ENCODE measurements at places on chromosomes 1 and 21.
A peak's percentile ranks its signal among the peaks of the same experiment; 100 is the strongest.

- H3K4me1 ChIP-seq = no peaks in the 10 kb centered on the region
- H3K27ac ChIP-seq = no peak overlapping the region
- H3K4me3 ChIP-seq = no peak overlapping the region
- no peaks in the 10 kb centered on the region for H3K36me3 ChIP-seq
Measured at GRCh38 chr1:172084876-172085275, 243.6 kb downstream of the DNM3 start.

- no peaks in the 10 kb centered on the region for H3K27me3 ChIP-seq
- no peaks in the 10 kb centered on the region for H3K4me1 ChIP-seq
- no peak overlapping the region for H3K4me3 ChIP-seq
- no peak for DNase-seq
Measured at GRCh38 chr1:90534663-90535295, 182.3 kb downstream of the BARHL2 start.

DNA sequence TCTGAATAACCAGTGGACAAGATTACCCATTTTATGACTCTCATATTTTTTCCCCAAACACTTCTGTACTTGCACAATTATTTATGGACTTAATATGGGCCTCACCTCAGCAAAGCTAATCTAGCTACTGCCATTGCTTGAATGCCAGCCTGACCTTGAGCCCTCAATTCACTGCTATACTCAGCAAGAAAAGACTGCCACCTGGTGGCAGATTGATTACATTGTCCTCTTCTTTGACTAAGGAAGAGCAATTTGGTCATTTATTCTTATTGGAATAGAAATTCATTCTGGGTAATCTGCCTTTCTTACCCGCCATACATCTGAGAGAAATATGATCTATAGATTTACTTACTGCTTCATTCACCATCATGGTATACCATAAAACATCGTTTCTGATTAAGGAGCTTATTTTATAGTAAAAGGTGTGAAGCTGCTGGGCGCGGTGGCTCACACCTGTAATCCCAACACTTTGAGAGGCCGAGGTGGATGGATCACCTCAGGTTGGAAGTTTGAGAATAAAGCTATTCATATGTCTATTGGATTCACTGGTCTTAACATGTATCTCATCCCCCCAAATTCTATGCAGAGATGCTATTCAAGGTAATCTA is 32.9 kb upstream of the DIPK1A start:
- peak; percentile 95 for DNase-seq
- H3K36me3 ChIP-seq = no peaks in the 10 kb centered on the region
- no peaks in the 10 kb centered on the region for H3K27me3 ChIP-seq

GRCh38 chr1:184541537-184542152 is 154.8 kb downstream of the C1orf21 start:
- H3K36me3 ChIP-seq = no peaks in the 10 kb centered on the region
- no peaks in the 10 kb centered on the region for H3K27me3 ChIP-seq
- no peak for DNase-seq
- no peak overlapping the region for H3K4me3 ChIP-seq
- H3K27ac ChIP-seq = no peak overlapping the region

DNA sequence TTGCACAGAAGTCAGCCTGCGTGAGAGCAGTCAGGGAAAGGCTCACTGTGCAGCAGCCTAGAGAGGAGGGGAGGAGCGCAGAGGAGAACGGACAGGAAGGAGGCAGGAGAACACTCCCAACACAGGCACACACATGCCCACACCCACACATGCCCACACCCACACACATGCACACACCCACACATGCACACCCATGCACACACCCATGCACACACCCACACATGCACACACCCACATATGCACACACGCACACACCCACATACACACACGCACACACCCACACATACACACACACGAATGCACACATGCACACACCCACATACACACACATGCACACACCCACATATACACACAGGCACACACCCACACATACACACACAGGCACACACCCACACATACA is 7.1 kb downstream of the SUMO3 start:
- no peak for DNase-seq
- no peak overlapping the region for H3K4me3 ChIP-seq
- no peaks in the 10 kb centered on the region for H3K27me3 ChIP-seq
- peaks cover 6% of the 10 kb centered on the region for H3K4me1 ChIP-seq

DNA sequence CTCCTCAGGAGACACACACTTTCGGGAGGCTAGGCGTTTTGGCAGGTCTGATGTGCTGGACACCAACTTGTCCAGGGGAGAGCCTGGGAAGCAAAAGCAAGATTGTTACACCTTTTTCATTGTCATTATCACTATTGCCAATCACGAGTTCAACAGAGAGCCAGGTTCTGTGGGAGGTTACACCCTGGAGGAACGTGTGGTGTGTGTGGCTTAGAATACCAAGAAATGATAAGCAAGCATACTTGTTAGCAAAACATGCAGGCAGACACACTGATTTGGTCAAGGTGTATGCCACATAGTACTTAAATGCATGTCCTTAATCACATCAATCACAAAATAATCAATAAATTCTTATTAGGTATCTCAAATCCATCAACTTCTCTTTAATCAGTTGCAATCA is 16.1 kb downstream of the HMGCS2 start:
- no peaks in the 10 kb centered on the region for H3K4me1 ChIP-seq
- no peaks in the 10 kb centered on the region for H3K27me3 ChIP-seq
- peaks cover 12% of the 10 kb centered on the region for H3K36me3 ChIP-seq
- H3K4me3 ChIP-seq = no peak overlapping the region
- DNase-seq = no peak
- H3K27ac ChIP-seq = no peak overlapping the region

GRCh38 chr1:109272021-109272799 is 10.7 kb downstream of the PSRC1 start:
- peaks cover 17% of the 10 kb centered on the region for H3K4me1 ChIP-seq
- no peak overlapping the region for H3K4me3 ChIP-seq
- DNase-seq = no peak
- H3K27me3 ChIP-seq = no peaks in the 10 kb centered on the region

GRCh38 chr1:31020007-31020790 is 45.3 kb downstream of the PUM1 start:
- H3K4me3 ChIP-seq = no peak overlapping the region
- H3K36me3 ChIP-seq = peaks cover 14% of the 10 kb centered on the region
- H3K27me3 ChIP-seq = no peaks in the 10 kb centered on the region
- H3K27ac ChIP-seq = no peak overlapping the region
- peaks cover 90% of the 10 kb centered on the region for H3K4me1 ChIP-seq
- DNase-seq = no peak

GRCh38 chr1:9887070-9887469 is 23.0 kb downstream of the CTNNBIP1 start:
- peaks cover 24% of the 10 kb centered on the region for H3K36me3 ChIP-seq
- H3K27me3 ChIP-seq = no peaks in the 10 kb centered on the region
- H3K4me3 ChIP-seq = no peak overlapping the region
- H3K4me1 ChIP-seq = peaks cover 15% of the 10 kb centered on the region

DNA sequence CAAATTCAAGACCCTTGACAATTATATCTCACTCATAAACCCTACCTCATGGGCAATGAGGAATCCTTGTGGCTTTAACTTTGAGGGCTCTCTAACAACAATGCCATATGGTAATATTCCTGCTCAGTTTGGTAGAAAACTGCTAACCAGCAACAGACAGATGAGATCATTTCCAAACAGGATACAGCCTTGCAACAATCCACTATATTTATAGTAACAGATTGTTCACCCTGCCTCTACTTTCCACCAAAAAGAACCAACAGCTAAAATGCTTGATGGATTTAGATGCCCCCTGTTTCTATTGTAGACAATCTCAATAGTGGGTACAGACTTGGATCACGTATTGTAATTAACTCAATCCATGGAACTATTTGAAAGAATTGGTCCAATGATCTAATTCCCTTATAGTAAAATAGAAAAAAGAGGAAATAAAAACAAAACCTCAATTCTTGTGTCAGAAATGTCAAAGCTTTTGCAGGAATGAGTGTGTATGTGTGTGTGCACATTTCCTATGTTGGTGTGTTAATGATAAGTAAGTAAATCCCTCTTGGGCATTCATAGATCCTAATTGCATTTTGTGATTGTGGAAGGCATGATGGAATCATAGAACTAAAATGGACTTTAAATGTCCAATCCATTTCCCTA is 100.0 kb upstream of the EDEM3 start:
- DNase-seq = no peak
- no peaks in the 10 kb centered on the region for H3K27me3 ChIP-seq
- no peak overlapping the region for H3K27ac ChIP-seq
- H3K4me3 ChIP-seq = no peak overlapping the region

DNA sequence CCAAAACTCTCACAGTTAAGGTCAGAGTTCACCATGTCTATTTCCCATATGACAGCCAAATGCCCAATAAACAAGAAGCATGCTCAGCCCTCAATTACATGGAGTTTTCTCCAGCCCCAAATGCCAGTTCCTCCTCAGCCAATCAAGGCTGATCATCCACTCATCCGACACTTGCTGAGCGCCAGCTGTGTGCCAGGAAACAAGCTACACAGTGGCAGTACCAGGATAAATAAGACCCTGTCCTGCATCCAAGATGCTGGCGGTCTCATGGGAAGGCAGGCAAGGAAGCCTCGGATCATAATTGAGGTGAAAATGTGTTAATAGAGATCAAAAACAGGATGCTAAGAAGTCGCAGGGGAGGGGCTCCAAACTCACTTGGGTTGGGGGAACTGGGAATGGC is 7.7 kb downstream of the ZBTB17 start:
- H3K36me3 ChIP-seq = peaks cover 8% of the 10 kb centered on the region
- H3K4me3 ChIP-seq = no peak overlapping the region
- no peak overlapping the region for H3K27ac ChIP-seq
- DNase-seq = no peak

DNA sequence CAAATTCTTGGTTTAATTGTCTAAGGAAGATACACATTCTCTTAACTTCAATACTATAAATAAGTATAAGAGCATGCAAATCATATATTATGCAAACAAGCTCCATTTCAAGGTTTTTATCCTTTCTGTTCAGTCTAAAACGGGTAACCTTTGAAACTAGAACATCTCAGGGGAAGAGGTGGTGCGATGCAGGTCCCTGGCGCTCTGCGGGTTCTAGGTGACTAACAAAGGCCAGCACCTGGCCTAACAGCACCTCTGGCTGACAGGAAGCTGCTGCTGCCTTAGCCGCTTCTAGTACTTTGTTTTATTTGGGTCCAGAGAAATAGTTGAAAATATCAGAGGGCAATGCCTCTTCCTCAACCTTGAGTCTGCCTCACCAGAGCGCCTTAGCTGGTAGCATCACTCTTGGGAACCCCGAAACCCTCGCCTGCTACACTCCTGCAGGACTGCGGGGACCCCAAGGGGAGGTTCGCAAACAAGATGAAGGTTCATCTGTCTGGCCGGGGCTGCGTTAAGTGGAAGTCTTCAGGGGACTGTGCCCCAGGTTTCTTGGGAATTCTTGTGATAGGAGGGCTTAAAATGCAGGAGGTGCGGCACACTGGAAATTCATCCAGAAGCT is 45.5 kb downstream of the PRDM15 start:
- no peak overlapping the region for H3K4me3 ChIP-seq
- H3K27me3 ChIP-seq = no peaks in the 10 kb centered on the region
- DNase-seq = no peak
- H3K36me3 ChIP-seq = peaks cover 16% of the 10 kb centered on the region
- H3K27ac ChIP-seq = no peak overlapping the region

- peaks cover 22% of the 10 kb centered on the region for H3K36me3 ChIP-seq
- no peaks in the 10 kb centered on the region for H3K4me1 ChIP-seq
- H3K27ac ChIP-seq = no peak overlapping the region
- no peaks in the 10 kb centered on the region for H3K27me3 ChIP-seq
Measured at GRCh38 chr1:228315945-228316588, 90.6 kb downstream of the TRIM11 start.

DNA sequence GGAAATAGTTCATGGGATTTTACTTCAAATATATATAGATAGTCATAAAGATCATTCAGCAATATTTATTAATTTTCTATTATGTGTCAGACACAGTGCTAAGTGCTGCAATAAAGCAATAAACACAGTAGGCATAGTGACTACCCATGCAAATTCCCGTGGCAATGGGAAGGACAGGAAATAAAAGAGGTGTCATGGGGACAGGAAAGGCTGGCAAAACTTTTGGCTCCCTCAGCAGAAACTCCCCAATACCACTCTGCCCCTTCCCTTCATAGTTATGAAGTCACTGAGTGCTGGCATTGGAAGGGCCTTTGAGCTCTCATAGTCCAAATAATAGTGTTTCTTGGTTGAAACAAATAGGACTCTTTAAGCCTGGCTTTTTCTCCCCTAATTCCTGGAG is 104.4 kb upstream of the DPT start:
- peak; percentile 28 for DNase-seq
- H3K4me1 ChIP-seq = peaks cover 32% of the 10 kb centered on the region
- H3K27ac ChIP-seq = peak overlapping the region; percentile 57
- H3K4me3 ChIP-seq = no peak overlapping the region
